Neural progenitor cell (in vitro differentiated cells): ENCODE measurements at places on chromosomes 5 and 9. TPM values are rescaled to one million over a fixed set of nuclear protein-coding genes. Genes with fewer than 3 reads are reported as not detected.

GRCh38 chr9:87107072-87107471 lies 159.8 kb upstream of the GAS1 start:
- no peak overlapping the region for H3K4me3 ChIP-seq
- H3K36me3 ChIP-seq: no peaks in the 10 kb centered on the region
- H3K4me1 ChIP-seq: peaks cover 12% of the 10 kb centered on the region
- no peak overlapping the region for H3K27ac ChIP-seq
- no peaks in the 10 kb centered on the region for H3K27me3 ChIP-seq

- no peaks in the 10 kb centered on the region for H3K27me3 ChIP-seq
- H3K4me3 ChIP-seq: no peak overlapping the region
- DNase-seq: no peak
- no peaks in the 10 kb centered on the region for H3K4me1 ChIP-seq
- no peaks in the 10 kb centered on the region for H3K36me3 ChIP-seq
Observed at GRCh38 chr5:140627972-140628371, 5.0 kb downstream of the CD14 start.

- H3K36me3 ChIP-seq: no peaks in the 10 kb centered on the region
- peaks cover 10% of the 10 kb centered on the region for H3K4me1 ChIP-seq
- no peak overlapping the region for H3K27ac ChIP-seq
Observed at GRCh38 chr5:168020542-168021294, 270.7 kb upstream of the WWC1 start.

DNA sequence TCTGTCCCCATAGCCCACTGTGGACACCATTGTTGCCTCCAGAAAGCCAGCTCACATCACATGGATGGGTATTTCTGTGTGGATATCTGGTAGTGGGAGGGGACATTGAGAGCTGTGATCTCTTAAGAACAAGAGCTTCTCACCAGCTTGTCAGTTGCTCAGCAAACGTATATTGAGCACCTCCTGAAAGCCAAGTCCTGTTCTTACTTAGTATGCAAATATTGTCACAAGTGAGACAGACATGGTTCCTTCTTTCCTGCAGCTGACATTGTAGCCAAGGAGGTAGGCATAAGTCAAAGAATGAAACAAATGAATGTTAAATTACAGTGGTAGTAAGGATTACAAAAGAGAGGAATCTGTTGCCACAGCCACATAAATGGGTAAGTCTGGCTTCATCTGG lies 3.8 kb downstream of the TCOF1 start:
- no peak overlapping the region for H3K27ac ChIP-seq
- H3K36me3 ChIP-seq: no peaks in the 10 kb centered on the region
- no peak for DNase-seq
- no peak overlapping the region for H3K4me3 ChIP-seq
- H3K4me1 ChIP-seq: peaks cover 11% of the 10 kb centered on the region
- H3K27me3 ChIP-seq: no peaks in the 10 kb centered on the region

- no peak for DNase-seq
- no peak overlapping the region for H3K4me3 ChIP-seq
- no peaks in the 10 kb centered on the region for H3K4me1 ChIP-seq
Observed at GRCh38 chr5:151569132-151570046, 21.7 kb downstream of the FAT2 start.

The SCGB3A2 gene
- total RNA-seq: not detected in 2 replicates

DNA sequence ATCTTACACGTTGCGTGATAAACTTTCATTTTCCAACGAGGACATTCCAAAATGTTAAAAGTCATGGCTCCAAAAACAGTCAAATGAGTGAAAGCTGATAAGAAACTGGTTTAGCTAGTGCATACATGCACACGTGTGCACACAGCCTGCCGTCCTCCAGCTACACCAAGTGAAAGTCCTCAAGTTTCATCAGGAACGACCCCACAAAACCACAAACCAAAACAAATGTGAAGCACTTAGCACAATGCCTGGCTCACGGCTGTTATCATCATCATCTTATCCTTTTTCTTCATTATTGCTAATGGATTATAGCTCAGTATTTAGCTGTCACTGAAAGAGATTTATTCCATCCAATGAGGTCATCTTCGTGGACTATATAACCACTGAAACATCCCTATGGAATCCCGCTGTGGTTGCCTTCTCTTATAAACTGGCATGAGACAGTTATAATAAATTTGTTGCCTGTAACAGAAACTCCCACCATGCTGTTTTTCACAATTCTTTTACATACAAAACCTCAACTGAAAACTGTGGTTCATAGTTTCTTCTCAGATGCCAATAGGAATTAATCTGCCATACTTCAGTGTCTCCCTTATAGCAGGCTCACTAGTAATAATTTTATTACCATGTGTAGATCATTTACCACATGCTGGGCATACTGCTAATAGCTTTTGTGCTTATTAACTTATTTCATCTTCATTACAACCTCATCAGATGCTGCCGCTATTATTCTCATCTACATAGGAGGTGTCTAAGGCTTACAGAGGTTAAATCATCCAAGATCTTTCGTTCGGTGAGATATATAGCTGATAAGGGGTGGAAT lies 56.1 kb downstream of the SAXO1 start:
- H3K4me1 ChIP-seq: peaks cover 20% of the 10 kb centered on the region
- H3K27ac ChIP-seq: no peak overlapping the region
- H3K36me3 ChIP-seq: no peaks in the 10 kb centered on the region
- no peak overlapping the region for H3K4me3 ChIP-seq
- H3K27me3 ChIP-seq: no peaks in the 10 kb centered on the region

DNA sequence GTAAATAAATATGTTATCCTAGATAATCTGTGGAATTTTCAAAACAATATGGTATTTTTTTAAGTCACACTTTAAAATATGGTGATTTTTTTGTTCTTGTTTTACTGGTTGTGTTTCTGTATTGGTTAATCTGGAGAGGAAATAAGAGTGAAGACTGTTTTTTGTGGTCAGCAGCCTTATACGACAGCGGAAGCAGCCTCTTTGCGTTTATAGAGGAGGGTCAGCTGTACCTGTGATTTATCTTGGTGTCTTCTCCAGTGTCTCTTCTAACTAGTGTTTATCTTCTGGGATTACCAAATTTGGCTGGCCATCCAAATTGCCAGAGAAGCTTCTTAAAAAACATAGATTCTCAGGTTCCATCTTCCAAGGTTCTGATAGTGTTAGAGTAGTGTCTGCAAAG lies 58.7 kb downstream of the ICE1 start:
- H3K4me3 ChIP-seq: no peak overlapping the region
- no peaks in the 10 kb centered on the region for H3K27me3 ChIP-seq
- no peak overlapping the region for H3K27ac ChIP-seq
- H3K36me3 ChIP-seq: peaks cover 9% of the 10 kb centered on the region

GRCh38 chr5:16586556-16586955 lies 30.2 kb downstream of the RETREG1 start:
- H3K4me1 ChIP-seq: peaks cover 4% of the 10 kb centered on the region
- no peak overlapping the region for H3K27ac ChIP-seq
- no peak for DNase-seq
- no peak overlapping the region for H3K4me3 ChIP-seq
- H3K36me3 ChIP-seq: no peaks in the 10 kb centered on the region
- no peaks in the 10 kb centered on the region for H3K27me3 ChIP-seq

DNA sequence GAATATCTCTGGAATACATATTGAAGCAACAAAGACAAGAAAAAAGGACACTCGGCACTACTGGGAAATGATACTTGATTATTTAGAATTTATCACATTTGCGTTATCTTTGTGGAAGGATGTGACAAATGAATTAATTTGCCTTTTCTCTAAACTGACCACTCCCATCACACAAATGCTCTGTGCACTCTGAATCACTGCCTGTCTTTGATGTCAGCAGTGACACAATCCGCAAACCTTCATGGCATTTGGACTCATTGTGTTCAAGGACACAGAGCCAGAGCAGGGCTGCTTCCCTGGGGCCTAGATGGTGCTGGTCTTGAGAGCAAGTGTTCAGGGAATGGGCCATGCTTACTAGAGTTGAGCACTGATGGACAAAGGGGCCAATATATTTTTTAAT lies 4.9 kb upstream of the KIF4B start:
- no peaks in the 10 kb centered on the region for H3K27me3 ChIP-seq
- no peak overlapping the region for H3K27ac ChIP-seq
- no peak for DNase-seq
- no peaks in the 10 kb centered on the region for H3K4me1 ChIP-seq
- H3K4me3 ChIP-seq: no peak overlapping the region
- no peaks in the 10 kb centered on the region for H3K36me3 ChIP-seq

The IL33 gene
- total RNA-seq: not detected in 2 replicates

DNA sequence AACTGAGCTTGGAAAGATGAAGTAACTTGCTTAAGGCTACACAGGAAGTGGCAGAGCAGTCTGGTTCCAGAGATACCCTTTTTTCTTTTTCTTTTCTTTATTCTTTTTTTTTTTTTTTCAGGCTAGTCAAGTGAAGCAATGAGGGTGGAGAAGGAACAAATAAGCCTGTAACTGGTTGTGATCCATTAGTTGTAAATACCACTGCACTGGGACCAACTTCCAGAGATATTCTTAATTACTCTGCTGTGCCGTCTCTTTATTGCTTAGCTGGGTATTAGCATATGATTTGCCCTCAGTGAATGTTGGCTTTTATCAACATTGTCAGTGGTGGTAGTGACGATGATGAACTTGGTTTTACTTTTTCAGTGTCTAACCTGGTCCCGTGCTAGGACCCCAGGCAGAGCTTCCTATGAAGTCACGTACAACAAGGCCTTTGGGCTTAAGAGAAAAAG lies 26.7 kb downstream of the LNPEP start:
- H3K4me1 ChIP-seq: no peaks in the 10 kb centered on the region
- H3K4me3 ChIP-seq: no peak overlapping the region
- H3K36me3 ChIP-seq: no peaks in the 10 kb centered on the region
- H3K27ac ChIP-seq: no peak overlapping the region

- H3K27me3 ChIP-seq: peaks cover 43% of the 10 kb centered on the region
- H3K36me3 ChIP-seq: no peaks in the 10 kb centered on the region
- no peak overlapping the region for H3K4me3 ChIP-seq
- H3K4me1 ChIP-seq: peaks cover 25% of the 10 kb centered on the region
- peak; percentile 39 for DNase-seq
Observed at GRCh38 chr5:136030956-136031611, 2.3 kb downstream of the TGFBI start.

- H3K4me1 ChIP-seq: peaks cover 10% of the 10 kb centered on the region
- H3K4me3 ChIP-seq: no peak overlapping the region
- no peaks in the 10 kb centered on the region for H3K27me3 ChIP-seq
- no peaks in the 10 kb centered on the region for H3K36me3 ChIP-seq
- H3K27ac ChIP-seq: no peak overlapping the region
- DNase-seq: no peak
Observed at GRCh38 chr9:73149371-73150067, 2.1 kb upstream of the ANXA1 start.

DNA sequence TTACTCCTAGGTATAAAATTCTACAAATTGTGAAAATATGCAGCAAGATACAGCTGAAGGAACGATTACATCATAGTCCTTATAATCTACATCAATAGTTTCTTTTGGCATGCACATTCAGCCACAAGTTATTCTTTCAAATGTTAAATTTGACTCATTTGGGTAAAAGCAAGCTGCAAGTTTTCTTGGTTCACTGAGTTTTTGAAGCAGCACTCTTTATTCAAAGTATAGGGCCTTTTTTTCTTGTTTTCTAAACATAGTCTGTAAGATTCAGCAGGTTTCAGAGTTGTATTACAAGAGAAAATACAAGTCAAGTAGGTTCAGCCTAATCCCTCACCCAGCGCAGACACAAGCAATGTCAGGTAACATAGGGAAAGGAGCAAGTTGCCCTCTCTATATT lies 981.5 kb downstream of the PTPRD start:
- no peaks in the 10 kb centered on the region for H3K27me3 ChIP-seq
- no peaks in the 10 kb centered on the region for H3K36me3 ChIP-seq
- H3K4me3 ChIP-seq: no peak overlapping the region
- no peak for DNase-seq

DNA sequence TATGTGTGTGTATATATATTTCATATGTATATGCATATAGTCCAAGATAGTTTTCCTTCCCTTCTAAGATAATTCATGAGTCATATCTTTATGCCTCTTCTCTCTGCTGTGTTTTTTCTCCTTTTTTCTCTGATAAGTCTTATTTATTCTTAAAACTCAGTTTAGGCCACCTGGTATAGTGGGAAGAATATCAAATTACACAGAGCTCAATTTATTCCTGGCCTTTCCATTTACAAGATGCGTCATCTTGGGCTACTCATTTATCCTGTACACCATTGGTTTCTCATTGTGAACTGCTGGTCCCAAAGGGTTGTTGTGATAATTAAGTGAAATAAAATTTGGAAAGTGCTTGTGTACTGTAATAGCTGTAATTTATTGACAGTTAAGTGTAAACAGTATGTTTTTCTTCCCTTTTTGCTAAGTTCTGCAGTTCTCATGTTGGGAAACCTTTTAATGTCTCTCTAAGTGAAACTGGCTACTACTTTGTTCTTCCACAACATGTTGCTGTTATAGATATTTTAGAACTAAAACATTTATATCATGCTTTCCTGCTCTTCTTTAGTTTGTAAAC lies 19.4 kb downstream of the CCDC171 start:
- no peaks in the 10 kb centered on the region for H3K27me3 ChIP-seq
- no peaks in the 10 kb centered on the region for H3K4me1 ChIP-seq
- no peak overlapping the region for H3K4me3 ChIP-seq
- H3K36me3 ChIP-seq: no peaks in the 10 kb centered on the region
- H3K27ac ChIP-seq: no peak overlapping the region

- no peak overlapping the region for H3K27ac ChIP-seq
- H3K4me3 ChIP-seq: no peak overlapping the region
- H3K36me3 ChIP-seq: no peaks in the 10 kb centered on the region
- H3K4me1 ChIP-seq: no peaks in the 10 kb centered on the region
- no peak for DNase-seq
Observed at GRCh38 chr9:135575995-135576631, 14.6 kb downstream of the PAEP start.

GRCh38 chr5:64344501-64344900 lies 161.3 kb upstream of the RGS7BP start:
- H3K36me3 ChIP-seq: no peaks in the 10 kb centered on the region
- DNase-seq: no peak
- H3K4me1 ChIP-seq: no peaks in the 10 kb centered on the region
- no peaks in the 10 kb centered on the region for H3K27me3 ChIP-seq
- H3K27ac ChIP-seq: no peak overlapping the region
- H3K4me3 ChIP-seq: no peak overlapping the region

DNA sequence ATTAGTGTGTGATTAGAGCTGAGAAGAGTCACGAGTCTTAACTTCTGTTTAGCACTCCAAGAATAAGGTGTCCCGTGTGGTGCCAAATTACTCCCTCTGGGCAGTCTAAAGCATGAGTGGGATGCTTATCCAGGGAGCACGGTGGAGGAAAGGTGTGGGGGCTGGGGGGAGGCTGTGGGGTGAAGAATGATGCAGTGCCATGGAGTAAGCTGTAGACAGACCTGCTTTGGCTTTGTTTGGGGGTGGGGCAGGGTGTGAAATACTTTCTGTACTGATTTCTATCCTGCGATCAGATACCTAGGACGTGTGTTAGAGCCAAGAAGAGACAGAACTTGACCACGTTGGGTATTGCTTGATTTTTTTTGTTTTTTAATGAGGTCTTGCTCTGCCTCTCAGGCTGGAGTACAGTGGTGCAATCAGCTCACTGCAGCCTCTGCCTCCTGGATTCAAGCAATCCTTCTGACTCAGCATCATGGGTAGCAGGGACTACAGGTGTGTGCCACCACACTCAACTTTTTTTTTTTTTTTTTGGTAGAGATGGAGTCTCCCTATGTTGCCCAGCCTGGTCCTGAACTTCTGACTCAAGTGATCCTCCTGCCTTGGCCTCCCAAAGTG lies 232.8 kb downstream of the MAN2A1 start:
- no peak overlapping the region for H3K4me3 ChIP-seq
- H3K27me3 ChIP-seq: no peaks in the 10 kb centered on the region
- no peaks in the 10 kb centered on the region for H3K36me3 ChIP-seq
- H3K27ac ChIP-seq: no peak overlapping the region
- DNase-seq: no peak
